ENCODE measurements at places on chromosomes 13 and 19.

DNA sequence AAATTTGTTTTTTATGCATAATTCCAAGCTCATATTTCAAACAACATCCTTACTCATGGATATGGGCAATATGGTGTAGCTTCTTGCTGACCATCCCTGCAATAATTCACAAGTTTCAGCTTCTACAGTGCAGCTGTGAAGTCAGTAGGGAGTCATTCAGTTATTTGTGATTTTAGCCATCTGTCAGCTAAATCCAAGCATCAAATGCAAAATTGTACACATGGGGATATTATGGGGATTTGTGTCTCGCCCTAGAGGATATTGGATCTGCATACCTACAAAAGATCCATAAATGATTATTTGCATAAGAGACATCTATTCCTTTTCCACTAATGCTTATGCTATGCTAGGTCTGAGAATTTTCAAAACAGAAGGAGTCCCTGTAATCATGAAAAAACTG is 217.9 kb upstream of the SLITRK5 start:
- DNase-seq: no peak

GRCh38 chr19:7366701-7367420 is 18.1 kb downstream of the ARHGEF18 start:
- peak; percentile 68 for DNase-seq

GRCh38 chr13:48424212-48424611 is 11.3 kb upstream of the LPAR6 start:
- no peak for DNase-seq

GRCh38 chr19:40932008-40932959 is 50.3 kb upstream of the CYP2A7 start:
- DNase-seq: no peak

GRCh38 chr19:48487544-48487943 is 18.4 kb downstream of the CYTH2 start:
- DNase-seq: no peak

DNA sequence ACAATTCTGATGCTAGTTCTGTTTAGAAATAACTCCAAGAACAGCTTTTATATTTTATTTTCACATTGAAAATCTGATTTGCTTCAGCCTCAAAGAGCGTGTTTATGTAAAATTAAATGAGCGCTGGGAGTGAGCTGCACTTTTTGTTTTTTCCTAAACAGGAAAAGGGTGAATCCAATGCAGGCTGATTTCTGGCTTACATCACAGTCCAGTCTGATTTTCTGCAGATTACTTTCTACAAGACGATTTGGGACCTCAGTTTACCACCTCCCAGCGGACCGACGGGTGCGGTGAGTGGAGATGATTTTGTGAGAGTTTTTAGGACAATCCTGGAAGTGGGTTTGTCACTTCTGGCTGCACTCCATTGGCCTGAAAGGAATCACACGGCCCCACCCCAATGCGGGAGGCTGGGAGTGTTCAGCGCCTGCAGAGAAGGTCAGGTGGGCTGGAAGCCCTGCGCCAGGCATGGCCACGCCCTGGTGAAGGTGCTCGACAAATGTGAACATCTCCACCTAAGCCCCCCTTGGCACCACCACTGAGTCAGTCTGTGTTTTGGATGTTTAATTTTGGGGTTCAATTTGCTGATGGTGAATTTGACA is 90.1 kb downstream of the ANKRD10 start:
- no peak for DNase-seq

GRCh38 chr13:48258002-48258401 is 25.0 kb downstream of the ITM2B start:
- no peak for DNase-seq

GRCh38 chr13:32381539-32381938 is 46.4 kb downstream of the N4BP2L1 start:
- DNase-seq: no peak

GRCh38 chr13:102236830-102237229 is 165.0 kb downstream of the FGF14 start:
- no peak for DNase-seq

DNA sequence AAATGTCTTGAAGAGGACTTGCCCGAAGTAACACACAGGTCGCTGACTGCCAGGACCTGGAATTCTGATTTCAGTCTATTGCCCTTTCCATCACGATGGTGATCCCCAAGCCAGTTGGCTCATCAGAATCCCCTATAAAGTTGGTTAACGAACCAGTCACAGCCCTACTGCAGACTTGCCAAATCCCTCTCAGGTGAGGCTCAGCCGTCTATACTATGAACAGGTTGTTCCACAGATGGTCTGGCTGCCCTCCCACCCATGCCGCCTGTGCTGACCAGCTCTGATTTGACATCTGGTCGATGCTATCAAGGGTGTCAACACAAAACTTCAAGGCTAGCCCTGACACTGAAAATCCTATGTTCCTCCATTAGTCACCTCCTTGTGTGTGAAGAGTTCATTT is 90.0 kb downstream of the RNASEH2B start:
- no peak for DNase-seq

DNA sequence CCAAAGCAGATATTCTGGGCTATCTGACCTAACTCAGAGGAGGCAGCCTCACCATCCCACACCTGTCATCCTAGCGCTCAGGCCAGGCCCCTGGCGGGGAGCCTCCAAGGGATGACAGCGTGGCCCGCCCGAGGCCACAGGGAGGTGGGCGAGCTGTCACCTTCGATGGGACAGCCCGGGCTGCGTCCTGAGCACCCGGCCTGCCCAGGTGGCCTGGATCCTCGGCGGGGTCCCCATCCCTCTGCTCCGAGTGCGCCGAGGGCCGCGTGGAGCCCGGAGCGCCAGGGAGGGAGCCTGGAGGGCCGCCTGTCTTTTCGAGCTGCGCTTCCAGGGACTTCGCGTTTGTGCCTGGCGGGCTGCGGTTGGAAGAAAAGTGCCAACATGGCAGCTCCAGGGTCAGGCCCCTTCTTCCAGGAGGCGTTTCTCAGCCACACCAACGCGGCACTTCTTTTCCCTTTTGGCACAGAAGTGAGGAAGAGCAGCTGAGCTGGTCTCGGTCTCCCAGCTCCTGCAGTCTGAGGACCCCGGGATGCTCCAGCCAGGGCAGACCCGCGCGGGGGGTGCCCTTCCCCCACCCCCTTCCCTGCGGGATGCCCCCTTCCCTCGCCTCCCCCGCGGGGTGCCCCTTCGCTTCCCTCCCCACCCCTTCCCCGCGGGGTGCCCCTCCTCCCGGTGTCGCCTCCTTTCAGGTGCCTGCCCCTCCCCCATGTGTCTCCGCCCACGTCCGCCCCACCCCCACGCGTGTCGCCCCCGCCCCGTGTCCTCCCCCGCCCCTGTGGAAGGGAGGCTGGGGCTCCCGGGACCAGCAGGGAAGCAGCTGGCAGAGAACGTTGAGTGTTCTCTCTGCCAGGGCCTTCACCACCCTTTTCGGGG is 42.3 kb downstream of the GJA3 start:
- peak; percentile 24 for DNase-seq

GRCh38 chr13:88014527-88014926 is 343.4 kb downstream of the SLITRK5 start:
- no peak for DNase-seq

DNA sequence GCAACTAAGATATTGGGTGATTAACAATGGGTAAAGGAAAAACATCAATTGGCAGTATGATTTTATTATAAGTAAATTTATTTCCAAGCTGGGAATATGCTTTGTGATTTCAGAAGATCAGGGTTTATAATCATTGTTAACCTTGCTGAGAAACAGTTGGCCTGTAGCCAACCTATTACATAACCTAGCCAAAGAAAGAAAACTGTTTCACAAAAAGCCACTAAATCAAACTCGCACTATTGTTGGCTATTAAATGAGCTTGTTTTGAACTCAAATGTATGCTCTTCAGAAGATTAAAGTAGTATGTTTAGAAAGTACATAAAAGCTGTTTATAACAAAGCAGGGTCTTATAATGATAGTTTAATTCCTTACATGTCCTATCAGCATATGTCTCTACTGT is 151.7 kb downstream of the LHFPL6 start:
- DNase-seq: no peak

- no peak for DNase-seq
Observed at GRCh38 chr13:91368101-91368500, 20.6 kb downstream of the MIR17HG start.

DNA sequence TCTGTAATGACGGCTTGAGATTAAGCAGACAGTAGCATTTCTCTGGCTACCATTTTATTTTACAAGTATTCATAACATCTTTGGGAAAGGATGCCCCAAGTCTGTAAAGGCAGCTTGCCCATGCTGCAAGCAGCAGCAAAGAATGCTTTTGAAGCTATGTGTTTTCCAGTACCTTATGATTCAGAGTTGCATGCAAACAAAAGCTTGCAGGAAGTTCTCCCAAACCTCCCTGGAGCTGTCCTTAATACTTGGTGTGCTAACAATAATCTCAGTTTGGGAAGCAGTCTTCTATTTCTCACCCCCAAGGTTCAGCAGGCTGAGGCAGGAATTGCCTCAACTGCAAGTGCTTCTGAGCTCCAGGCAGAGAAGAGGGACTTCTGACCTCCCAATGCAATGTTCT is 60.8 kb downstream of the CCNA1 start:
- DNase-seq: no peak

- no peak for DNase-seq
Observed at GRCh38 chr19:4548238-4548584, 8.4 kb upstream of the LRG1 start.

- DNase-seq: no peak
Observed at GRCh38 chr19:30446850-30447552, 74.8 kb downstream of the ZNF536 start.

GRCh38 chr19:408902-409515 is at the start of gene C2CD4C:
C2CD4C (minus strand) TSS chr19:409147; CDS start chr19:408361, 786 bp downstream.
- no peak for DNase-seq

DNA sequence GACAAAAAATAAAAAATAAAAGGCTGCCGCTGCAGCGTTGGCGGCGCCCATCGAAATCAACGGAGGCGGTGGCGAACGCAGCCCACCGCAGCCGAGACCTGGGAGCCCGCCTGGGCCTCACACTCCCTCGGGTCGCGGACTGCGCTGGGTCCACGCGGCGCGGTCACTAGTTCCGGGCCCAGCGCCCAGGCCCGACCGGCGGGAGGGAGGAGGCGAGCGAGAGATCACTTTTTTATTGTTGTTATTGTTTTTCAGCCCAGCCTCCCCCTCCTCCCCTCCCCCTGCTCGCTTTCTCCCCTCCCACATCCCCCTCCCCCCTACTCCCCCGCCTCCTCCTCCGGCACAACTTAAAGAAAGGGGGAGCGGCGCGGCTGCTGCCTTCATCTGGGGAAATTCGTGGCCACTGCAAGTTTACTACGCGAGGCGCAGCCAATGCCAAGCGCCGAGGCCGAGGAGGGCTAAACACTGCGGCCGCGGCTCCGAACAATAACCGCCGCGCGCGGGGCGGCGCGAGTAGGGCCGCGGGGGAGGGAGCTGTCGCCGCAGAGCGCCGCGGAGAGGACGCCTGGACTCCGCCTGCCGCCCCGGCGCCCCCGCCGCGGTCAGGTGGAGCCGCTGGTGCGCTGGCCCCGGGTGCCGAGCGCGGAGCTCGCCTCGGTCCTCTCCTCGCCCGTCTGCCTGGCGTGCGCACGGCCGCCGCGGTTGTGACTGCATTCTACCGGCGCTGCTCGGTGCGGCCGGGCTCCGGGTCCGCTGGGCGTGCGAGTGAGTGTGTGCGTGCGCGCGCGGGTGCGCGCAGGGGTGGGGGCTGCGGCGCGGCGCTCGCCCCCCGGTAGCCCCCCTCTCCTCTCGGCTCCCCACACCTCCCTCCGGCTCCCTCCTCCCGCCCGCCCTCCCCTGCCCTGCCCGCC is 505 bp upstream of the ZIC2 start:
- no peak for DNase-seq

DNA sequence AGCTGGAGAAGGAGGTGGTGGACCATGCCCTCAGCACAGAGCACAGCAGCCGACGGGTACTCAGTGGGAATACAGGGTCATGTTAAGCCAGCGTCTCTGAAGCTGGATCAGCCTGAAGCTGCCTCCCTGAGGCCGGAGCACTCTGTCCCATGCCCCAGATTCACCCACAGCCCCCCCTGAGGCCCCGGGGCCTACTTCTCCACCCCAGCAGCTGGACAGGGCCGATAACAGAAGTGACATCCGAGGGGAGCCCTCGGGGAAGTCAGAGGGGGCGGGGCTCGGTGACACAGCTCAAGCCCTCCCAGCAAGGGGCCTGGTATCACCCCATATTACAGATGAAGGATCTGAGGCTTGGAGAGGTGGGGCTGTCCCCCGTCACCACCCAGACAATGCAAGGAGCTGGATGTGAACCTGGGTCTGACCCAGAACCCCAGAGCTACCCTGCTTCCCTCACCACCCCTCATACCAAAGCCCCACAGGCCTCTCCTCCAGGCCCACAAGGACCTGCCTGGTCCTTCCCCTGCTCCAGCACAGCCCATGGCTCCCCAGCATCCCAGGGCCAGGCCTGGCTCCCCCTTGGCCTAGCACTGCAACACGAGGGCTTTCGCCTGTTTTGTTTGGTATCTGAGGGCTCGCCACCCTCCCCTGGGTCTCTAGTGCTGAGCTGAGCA is 5.7 kb downstream of the R3HDM4 start:
- DNase-seq: no peak

DNA sequence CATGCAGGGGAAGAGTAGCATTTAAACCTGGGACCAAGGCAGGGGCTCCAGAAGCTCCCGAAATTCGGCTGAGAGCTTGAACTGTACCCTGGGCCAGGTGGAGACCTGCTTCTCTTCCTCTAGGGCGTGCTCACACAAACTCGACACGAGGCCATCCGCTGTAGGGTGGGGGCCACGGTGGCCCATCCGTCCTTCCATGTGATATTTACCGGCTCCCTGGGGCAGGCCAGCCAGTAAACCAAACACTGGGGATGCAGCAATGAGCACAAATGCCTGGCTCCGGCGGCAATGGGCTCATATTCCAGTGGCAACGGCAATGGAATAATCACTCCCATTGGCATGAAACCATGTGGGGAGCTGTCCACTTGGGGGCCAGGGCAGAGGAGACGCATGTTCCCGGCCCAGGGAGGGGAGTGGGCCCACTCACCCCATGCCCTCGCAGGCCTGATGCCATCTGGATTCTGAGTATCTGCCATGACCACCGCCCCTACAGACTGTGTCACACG is 10.8 kb downstream of the SH3GL1 start:
- DNase-seq: no peak

DNA sequence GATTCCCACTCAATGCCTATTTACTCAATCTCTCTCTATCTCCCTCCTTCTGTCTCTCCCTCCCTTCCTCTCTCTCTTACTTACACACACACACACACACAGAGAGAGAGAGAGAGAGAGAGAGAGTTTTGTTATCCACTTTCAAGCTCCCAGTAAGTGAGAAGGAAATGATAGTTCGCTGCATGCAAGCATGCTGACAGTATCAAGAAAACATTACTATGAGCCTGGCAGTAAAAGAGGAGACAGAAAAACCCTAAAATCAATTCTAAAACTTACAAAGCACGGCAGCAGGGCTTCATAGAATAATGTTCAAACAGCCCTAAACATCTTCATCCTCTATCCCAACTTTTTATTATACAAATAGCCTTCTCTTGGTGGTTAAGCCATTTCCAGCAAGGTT is 171.9 kb downstream of the FOXO1 start:
- DNase-seq: no peak

- no peak for DNase-seq
Observed at GRCh38 chr13:41470196-41470595, 12.8 kb downstream of the RGCC start.

- no peak for DNase-seq
Observed at GRCh38 chr13:32428581-32429432, 877 bp upstream of the N4BP2L1 start.

Measured in activated CD4-positive, alpha-beta T cell treated with anti-CD3 and anti-CD28 coated beads, Interleukin-2, amount 50 U/mL, for 16 hours (primary cell).